Brain microvascular endothelial cell (primary cell): ENCODE measurements at places on chromosomes 7 and 10.

GRCh38 chr7:31497516-31497915 is 16.4 kb upstream of the ITPRID1 start:
- no peak for DNase-seq

GRCh38 chr10:111766464-111766863 is 417.1 kb downstream of the GPAM start:
- DNase-seq = no peak

DNA sequence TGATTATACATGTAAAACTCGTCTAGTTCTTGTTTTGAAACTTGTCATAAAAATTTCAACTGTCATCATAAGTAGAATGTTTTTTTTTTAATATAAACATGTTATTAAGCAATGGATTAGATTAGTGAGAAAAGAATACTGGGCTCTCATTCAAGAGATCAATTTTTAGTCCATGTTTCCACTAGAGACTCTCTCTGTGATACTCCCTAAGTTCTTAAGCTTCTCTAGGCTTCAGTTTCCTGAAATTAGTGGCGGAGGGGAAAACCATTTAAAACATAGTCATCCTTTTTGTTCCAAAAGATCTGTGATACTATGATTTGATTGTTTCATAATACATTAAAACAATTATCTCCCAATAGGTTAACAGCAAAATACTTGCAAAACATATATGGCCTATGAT is 142.2 kb downstream of the AGMO start:
- no peak for DNase-seq

DNA sequence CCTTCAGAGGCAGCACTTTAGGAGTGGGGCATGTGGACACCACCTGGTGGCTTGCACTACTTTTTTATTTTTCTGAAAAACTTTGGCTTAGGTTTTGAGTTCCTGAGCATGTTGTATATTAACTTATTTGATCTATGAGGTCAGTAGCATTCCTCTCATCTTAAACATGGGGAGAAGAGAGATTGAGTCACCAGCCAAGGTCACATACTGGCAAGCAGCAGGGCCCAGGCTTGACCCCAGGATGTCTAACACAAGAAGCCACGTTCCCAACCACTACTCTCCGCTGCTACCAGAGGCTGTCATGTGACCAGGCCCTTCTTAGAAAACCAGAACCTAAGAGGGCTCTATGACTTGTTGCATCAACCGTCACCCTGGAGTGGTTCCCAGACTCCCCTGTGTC is 210.3 kb upstream of the GPR26 start:
- no peak for DNase-seq

DNA sequence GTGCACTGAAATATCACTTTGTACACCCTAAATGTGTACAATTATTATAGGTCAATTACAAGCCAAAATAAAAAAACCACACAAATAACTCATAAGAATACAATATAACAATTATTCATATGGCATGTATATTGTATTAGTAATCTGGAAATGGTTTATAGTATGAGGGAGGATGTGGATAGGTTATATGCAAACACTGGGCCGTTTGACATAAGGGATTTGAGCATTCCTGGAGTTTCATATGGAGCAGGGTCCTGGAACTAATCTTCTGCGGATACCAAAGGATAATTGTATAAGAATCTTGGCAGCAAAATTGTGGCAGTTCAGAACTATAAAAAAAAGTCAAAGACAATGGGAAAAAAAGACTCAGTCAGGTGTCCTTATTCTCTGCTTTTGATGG is 619.4 kb downstream of the CNTNAP2 start:
- DNase-seq = no peak
